Activated T-cell treated with anti-CD3 and anti-CD28 coated beads, Interleukin-2, amount 50 U/mL, for 72 hours (primary cell): ENCODE measurements at places on chromosomes 7 and 10. TPM values are rescaled to one million over a fixed set of nuclear protein-coding genes. Genes with fewer than 3 reads are reported as not detected.

NPY4R gene
- not detected for total RNA-seq

BMPER gene
- total RNA-seq, result 0.35 TPM

DNA sequence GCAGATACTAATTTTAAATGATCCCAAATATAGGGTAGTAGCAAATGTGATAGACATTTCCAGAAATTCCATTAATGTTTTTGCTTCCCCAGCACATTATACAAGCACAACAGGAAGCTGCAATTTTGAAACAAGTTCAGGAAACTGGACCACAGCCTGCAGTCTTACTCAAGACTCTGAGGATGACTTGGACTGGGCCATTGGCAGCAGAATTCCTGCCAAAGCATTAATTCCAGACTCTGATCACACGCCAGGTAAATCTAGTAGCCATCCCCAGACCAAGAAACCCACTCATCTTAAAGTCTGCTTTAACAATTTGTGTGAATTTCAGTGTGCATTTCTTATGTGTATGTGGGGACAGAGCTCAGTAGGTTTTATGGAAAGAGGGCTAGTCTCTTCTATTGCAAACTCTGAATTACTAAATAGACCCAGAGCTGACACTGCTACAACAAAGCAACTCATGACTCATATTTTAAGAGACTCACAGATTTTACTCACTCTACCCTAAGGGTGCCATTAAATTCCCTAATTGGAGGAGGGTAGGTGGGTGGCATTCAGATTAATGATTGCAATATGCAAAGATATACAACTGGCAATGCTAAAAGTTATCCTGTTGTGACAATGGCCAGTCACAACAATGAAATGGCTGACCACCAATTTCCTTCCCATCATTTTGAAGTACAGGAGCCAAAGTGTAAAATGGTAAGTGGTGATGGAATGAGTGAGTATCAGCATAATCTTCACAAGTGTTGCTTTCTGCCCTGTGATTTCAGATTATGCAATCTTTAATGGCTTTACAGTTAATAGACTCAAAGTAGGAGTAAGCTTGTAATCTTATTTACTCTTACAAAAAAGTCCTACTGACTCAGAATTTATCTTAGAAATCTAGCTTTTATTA, 317.6 kb upstream of the PLXDC2 start:
- no peaks in the 10 kb centered on the region for H3K27me3 ChIP-seq
- no peaks in the 10 kb centered on the region for H3K4me1 ChIP-seq
- no peak for DNase-seq
- H3K36me3 ChIP-seq, result no peaks in the 10 kb centered on the region
- H3K27ac ChIP-seq, result no peak overlapping the region

DNA sequence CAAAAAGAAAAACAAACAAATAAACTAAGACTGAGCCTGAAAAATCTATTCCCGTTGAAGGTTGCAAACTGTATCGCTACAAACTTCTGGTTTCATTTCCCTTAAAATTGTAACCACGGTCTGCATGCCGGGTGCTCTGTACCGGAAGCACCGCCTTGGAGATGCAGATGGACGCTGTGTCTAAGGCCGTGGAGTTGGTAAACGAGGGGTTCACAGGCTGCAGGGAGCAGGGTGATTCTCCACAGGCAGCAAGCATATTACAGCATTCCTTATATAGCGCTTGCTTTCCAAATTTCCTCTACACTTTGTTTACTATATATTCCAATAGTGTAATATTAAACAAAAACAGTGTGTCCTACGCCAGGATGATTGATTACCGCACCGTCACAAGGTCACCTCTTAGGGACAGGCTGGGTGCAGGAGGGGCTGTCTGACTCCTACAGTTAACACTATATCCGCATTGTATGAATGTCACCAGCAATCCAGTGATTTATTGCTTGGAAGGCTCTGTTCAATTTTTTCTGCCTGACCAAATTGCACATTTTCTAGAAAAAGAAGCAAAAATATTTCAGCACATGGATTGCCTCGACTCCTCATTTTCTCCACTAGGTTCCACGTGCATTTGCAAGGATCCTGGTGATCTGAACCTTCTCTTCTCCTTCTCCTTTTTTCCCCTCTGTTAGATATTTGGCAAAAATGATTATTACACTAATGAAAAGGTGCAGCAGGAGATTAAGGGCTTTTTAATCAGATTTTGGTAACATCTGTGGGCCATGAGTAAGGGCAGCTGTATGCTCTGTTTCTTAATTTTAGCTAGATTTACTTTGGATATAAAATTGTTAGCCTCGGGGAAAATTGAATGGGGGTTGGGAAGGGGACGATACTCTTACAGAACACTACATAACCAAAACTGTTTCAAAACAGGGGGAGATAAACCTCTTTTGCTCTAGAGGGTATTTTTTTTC, 325.8 kb upstream of the MGMT start:
- no peak overlapping the region for H3K4me3 ChIP-seq
- DNase-seq, result no peak
- no peaks in the 10 kb centered on the region for H3K36me3 ChIP-seq
- H3K27ac ChIP-seq, result no peak overlapping the region
- H3K27me3 ChIP-seq, result no peaks in the 10 kb centered on the region
- no peaks in the 10 kb centered on the region for H3K4me1 ChIP-seq

- peaks cover 28% of the 10 kb centered on the region for H3K27me3 ChIP-seq
- peaks cover 15% of the 10 kb centered on the region for H3K4me1 ChIP-seq
- no peak overlapping the region for H3K27ac ChIP-seq
- no peak for DNase-seq
- H3K36me3 ChIP-seq, result no peaks in the 10 kb centered on the region
These were observed 94.7 kb downstream of the WDR11 start for GRCh38 chr10:120945801-120946302.

DNA sequence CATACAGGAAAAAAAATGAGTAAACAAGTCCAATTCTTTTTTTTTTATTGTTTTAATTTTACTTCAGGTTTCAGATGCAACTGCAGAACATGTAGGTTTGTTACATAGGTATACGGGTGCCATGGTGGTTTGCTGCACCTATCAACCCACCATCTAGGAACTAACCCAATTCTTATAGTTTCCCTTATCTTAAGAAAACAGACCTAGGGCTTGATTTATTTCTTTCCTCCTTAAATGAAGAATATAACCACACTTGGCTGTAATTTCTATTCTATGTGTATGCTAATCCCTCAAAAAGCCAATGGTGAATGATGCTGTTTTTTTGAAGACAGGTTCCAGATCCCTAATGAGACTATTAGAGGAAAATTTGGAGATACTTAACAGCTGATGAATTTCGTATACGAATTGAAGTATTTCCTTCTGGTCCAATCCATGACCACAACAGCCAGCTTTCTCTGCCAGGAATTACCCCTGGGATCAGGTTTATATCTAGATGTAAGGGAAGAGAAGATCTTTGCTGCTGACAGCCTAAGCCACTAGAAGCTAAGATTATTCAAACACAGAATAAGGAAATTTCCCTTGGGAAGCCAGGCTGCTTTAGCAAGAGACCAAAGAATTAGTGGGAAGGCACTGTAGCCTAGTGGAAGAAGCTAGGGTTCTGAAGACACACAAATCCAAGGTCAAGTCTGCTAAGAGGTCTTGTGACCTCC, 115.8 kb downstream of the INHBA start:
- H3K27me3 ChIP-seq, result no peaks in the 10 kb centered on the region
- H3K4me1 ChIP-seq, result no peaks in the 10 kb centered on the region
- H3K4me3 ChIP-seq, result no peak overlapping the region
- no peak overlapping the region for H3K27ac ChIP-seq
- no peaks in the 10 kb centered on the region for H3K36me3 ChIP-seq

DNA sequence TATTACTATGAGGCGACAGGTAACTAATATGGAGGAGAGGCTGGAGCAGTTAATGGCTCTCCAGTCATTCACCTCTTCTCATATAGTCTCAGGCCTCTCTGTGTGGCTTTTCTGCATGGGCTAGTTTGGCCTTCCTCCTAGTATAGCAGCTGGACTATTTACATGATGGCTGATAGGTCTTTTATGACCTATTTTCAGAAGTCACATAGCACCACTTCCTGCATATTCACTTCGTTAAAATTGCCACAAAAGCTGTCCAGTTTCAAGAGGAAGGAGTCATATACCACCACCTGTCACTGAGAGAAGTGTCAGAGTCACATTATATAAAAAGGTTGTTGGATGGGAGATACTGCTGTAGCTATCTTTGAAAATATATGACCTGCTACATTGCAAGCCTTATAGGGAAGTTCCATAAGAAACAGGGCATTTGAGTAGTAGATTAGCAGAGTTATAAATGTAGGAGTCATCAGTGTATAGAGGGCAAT, 8.0 kb upstream of the DMTF1 start:
- H3K36me3 ChIP-seq, result no peaks in the 10 kb centered on the region
- H3K27ac ChIP-seq, result no peak overlapping the region
- no peak for DNase-seq

- H3K27me3 ChIP-seq, result peaks cover 52% of the 10 kb centered on the region
- H3K4me3 ChIP-seq, result no peak overlapping the region
- DNase-seq, result no peak
- H3K4me1 ChIP-seq, result peaks cover 11% of the 10 kb centered on the region
- H3K27ac ChIP-seq, result no peak overlapping the region
These were observed 820 bp upstream of the NRG3 start for GRCh38 chr10:81873932-81874816.

DNA sequence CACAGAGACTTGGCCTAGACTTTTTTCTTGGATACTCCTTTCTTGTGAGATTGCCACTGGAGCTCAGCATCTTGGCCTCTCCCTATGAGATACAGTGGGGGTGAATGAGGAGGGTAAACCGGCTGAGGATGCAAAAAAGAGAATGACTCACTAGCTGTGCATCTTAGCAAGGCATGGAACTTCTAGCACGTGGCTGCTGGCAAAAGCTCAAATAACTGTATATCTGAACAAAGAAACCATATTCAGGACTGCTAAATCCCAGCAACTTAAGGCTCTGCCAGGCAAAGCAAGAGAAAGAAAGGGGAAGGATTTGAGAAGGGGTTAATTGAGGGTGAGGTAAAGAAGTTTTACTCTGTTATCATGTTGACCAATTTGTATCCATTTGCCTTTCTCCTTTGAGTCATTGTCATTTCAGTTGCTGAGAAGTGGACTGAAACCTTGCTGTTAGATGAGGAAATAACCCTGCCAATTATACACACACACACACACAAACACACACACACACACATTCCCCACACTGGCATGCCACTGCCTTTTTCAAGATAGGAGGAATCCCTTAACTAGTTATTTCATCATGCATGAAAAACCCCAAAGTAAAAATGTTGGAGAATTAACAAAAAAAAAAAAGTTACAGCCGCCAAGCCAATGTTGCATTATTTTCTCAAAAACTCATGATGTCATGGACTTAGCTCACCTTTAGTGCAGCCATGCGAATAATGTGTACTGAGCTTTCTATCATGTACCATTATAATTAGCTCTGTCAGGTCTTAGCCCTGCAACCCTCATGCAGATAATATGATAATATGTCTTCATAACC, 997.3 kb downstream of the LRMDA start:
- H3K27ac ChIP-seq, result no peak overlapping the region
- no peak overlapping the region for H3K4me3 ChIP-seq
- H3K27me3 ChIP-seq, result no peaks in the 10 kb centered on the region
- DNase-seq, result no peak
- H3K4me1 ChIP-seq, result no peaks in the 10 kb centered on the region
- H3K36me3 ChIP-seq, result no peaks in the 10 kb centered on the region

- no peak overlapping the region for H3K4me3 ChIP-seq
- peaks cover 22% of the 10 kb centered on the region for H3K4me1 ChIP-seq
- H3K36me3 ChIP-seq, result peaks cover 13% of the 10 kb centered on the region
- peak; percentile 68 for DNase-seq
These were observed 163.6 kb downstream of the PIP4K2A start for GRCh38 chr10:22550732-22551131.

DNA sequence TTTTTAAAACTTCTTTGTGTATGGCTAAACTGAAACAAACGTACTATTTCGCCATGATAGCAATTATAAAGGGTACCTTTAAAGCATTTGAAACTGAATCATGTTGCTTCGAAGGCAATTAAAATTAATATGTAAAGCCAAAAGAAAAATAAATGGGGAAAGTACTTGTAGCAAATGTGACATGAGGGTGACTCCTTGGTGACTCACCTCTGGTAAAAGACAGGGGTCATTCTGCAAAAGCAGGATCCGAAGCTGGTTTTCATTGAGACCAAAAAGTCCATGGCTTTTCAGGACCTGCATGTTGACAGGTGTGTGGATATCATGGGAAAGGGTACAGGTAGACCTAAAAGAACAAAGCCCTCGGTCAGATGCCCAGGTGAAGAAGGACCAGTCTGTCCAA, 1.5 kb downstream of the ZC3HAV1L start:
- no peaks in the 10 kb centered on the region for H3K36me3 ChIP-seq
- H3K27me3 ChIP-seq, result peaks cover 7% of the 10 kb centered on the region
- H3K27ac ChIP-seq, result no peak overlapping the region

DNA sequence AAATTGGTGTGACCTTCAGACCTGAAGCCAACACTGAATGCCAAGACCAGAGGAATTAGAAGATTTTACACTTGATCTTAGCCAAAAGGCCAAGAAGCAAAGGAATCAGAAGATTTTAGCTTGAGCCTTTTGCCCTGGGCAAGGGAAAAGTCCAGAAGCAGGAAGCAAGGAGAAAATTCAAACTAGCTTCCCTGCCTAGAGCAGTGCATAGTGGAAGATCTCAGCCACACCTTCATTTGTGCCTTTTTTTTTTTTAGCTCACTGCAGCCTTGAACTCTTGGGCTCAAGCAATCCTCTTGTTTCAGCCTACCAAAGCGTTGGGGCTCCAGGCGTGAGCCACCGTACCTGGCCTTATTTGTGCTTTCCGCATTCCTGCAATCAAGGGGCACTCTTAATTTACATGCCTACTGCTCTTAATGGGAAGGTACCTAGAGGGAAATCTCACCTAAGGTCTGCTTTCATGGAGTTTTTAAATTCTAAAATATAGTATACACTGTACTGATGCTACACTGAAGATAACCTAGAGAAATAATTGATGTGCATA, 8.3 kb upstream of the PIP4K2A start:
- H3K27ac ChIP-seq, result no peak overlapping the region
- no peaks in the 10 kb centered on the region for H3K27me3 ChIP-seq
- H3K4me1 ChIP-seq, result peaks cover 26% of the 10 kb centered on the region
- DNase-seq, result no peak

- DNase-seq, result peak; percentile 55
- H3K36me3 ChIP-seq, result no peaks in the 10 kb centered on the region
- H3K27me3 ChIP-seq, result no peaks in the 10 kb centered on the region
- no peak overlapping the region for H3K4me3 ChIP-seq
- H3K4me1 ChIP-seq, result peaks cover 18% of the 10 kb centered on the region
These were observed 143.8 kb upstream of the TMEM106B start for GRCh38 chr7:12067156-12067831.

GRCh38 chr7:5692112-5692844, 89.2 kb downstream of the RNF216 start:
- H3K27me3 ChIP-seq, result no peaks in the 10 kb centered on the region
- H3K27ac ChIP-seq, result no peak overlapping the region
- DNase-seq, result peak; percentile 43
- H3K4me1 ChIP-seq, result peaks cover 100% of the 10 kb centered on the region

DNA sequence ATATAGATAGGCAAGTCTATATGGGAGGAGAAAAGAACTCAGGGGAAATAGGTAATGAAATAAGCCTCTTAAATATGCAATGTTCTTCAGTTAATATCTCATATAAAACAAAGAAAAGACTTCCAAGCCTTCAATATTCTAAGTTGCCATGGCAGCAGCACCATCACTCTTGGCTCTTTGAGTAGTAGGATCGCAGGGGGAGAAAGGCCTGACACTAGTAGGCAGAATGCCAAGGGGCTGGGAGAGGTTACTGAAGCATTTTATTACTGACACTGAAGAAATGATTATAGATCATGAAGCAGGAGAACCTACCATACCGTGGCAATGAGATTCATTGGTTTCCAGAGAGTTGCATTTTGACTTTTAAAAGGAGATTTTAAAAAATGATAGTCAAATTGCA, 193.9 kb downstream of the NXPH1 start:
- H3K36me3 ChIP-seq, result no peaks in the 10 kb centered on the region
- H3K4me1 ChIP-seq, result no peaks in the 10 kb centered on the region
- no peaks in the 10 kb centered on the region for H3K27me3 ChIP-seq
